ENCODE measurements at places on chromosomes 3 and 15.
A peak's percentile ranks its signal among the peaks of the same experiment; 100 is the strongest.

GRCh38 chr3:32460031-32460749 lies 42.5 kb downstream of the CMTM6 start:
- peak; percentile 50 for DNase-seq

DNA sequence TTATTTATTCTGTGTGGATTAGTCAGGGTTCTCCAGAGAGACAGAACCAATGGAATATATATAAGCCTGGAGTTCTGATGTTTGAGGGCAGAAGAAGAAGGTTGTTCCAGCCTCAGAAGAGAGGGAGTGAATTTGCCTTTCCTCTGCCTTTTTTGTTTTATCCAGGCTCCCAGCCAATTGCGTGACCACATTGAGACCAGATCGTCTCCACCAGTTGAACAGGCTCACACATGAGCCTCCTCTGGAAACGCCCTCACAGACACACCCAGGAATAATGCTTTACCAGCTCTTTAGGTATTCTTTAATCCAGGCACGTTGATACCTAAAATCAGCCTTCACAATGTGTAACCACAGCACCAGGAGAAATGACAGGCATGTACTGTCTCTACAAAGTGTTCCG lies 923.1 kb downstream of the TBL1XR1 start:
- DNase-seq, result no peak

- no peak for DNase-seq
These were observed 608.3 kb downstream of the ROBO2 start for GRCh38 chr3:77648214-77648613.

DNA sequence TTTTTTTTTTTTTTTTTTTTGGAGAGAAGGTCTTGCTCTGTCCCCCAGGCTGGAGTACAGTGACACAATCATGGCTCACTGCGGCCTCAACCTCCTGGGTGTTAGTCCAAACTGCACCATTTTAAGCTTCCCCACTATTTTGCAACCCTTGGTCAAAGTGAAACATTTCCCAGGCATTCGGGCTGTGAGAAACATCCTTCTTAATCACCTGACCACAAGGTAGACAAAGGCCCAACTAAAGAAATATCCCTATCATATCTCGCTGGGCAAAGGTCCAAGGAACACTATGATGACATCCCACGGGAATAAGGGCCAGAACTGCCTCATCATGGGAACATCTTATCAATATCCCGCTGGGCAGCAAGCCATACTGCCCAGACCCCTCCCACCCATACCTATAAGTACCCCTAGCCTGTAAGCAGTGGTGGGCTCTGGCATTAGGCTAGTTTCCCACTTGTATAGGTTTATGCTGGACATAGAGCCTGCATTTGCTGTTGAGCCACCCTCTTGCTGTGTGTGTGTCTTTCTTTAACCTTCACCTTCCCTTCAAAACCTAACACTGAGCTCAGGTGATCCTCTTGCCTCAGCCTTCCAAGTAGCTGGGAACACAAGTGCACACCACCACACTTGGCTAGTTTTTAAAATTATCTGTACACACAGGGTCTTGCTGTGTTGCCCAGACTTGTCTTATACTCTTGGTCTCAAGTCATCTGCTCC lies 95.2 kb downstream of the SEMA5B start:
- DNase-seq, result no peak

- no peak for DNase-seq
These were observed 12.0 kb upstream of the NMNAT3 start for GRCh38 chr3:139689708-139690228.

GRCh38 chr3:184338511-184338945 lies 1.1 kb downstream of the FAM131A start:
- DNase-seq, result no peak

- no peak for DNase-seq
These were observed 41.5 kb downstream of the ABHD17C start for GRCh38 chr15:80736560-80736959.

GRCh38 chr3:44568561-44568960 lies 13.6 kb downstream of the ZKSCAN7 start:
- no peak for DNase-seq

DNA sequence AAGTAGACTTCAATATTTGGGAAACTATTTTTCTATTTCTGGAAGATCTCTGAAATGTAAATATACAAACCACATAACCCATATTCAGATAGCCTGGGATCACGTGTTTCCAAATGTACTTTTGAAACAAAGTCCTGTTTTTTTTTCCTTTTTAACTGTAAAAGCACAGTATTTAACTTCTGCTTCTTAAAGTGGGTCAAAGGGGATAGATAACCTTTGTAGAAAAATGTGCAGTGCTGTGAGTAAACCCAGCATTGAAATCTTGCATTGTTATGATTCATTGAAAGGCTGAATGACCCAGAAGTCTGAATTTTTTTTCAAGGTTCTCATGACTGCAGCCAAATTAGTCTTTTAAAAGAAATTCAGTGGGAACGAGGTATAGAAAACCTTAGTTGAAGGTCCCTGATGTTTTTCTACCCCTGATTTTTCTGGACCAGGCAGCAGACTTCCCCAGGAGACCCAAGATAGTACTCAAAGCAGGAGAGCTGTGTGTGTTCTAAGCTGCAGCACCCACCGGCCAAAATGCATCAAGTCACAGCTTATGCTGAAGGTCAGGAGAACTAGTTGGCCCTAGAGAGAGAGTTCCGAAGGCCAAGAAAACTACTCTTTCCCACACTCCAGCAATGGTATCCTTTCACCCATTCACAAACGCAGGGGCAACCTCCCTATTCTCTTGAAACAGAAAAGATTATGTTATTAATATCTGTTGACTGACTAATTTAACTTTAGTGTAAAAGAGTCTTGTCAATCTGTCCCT lies 43.6 kb upstream of the APH1B start:
- DNase-seq, result no peak
